ENCODE measurements at places on chromosomes 11 and 22.

GRCh38 chr11:71499546-71499945, 27.5 kb upstream of the KRTAP5-7 start:
- no peak for DNase-seq

- no peak for DNase-seq
Measured at GRCh38 chr22:47990481-47990880, 1228.0 kb downstream of the TBC1D22A start.

GRCh38 chr11:132064987-132065620, 694.7 kb downstream of the NTM start:
- no peak for DNase-seq

DNA sequence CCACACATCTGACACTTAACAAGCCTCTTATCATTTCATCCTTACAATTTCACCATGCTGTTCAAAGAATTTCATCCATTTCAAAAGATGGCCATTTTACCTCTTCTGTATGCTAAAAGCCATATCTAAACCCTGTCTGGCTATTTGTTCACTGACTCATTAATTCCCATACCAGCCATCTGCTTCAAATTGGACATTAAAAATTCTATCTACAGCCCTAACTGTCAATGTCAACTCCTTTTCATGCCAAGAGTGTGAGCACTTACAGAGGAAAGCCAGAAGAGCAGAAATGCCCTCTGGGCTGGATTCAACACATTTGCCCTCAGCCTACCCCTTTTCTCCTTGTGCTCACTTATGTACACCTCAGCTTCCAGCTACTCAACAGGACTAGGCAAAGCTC, 59.2 kb downstream of the SYTL2 start:
- DNase-seq, result no peak

DNA sequence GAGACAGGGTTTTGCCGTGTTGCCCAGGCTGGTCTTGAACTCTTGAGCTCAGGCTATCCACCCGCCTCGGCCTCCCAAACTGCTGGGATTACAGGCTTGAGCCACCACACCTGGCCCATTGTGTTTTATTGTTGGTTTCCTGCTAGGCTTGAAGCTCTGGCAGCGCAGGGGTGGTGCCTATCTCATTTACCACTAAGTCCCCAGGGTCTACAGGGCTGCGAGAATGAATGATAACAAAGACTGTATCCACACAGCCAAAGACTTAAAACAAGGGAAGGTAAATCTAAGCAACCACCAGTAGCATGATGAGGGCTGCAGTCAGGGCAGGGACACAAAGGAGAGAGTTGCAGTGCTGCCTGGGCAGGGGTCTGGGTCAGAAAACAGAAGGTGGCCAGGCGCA, 37.3 kb upstream of the XBP1 start:
- DNase-seq, result no peak

- no peak for DNase-seq
Measured at GRCh38 chr22:35229865-35230264, 27.4 kb upstream of the HMGXB4 start.

GRCh38 chr11:33689501-33689900, 11.1 kb downstream of the C11orf91 start:
- no peak for DNase-seq

DNA sequence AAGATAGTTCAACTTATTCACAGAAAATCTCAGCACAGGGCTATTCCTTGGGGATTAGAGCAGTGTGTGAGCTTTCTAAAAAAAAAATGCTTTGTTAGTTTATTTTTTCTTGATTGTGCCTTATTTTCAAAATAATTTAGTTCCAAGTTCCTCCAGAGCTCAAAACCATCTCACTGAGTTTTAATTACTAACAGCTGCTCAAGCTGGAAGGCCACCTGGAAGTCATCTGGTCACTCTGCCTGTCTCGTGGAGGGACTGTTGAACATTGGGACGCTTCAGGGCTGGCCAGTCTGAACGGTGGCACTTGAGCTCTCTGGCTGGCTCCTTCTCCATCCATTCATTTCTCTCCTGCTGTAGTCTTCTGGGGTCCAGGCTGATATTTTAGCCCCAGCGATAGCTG, 4.0 kb downstream of the OR51E1 start:
- peak; percentile 29 for DNase-seq

DNA sequence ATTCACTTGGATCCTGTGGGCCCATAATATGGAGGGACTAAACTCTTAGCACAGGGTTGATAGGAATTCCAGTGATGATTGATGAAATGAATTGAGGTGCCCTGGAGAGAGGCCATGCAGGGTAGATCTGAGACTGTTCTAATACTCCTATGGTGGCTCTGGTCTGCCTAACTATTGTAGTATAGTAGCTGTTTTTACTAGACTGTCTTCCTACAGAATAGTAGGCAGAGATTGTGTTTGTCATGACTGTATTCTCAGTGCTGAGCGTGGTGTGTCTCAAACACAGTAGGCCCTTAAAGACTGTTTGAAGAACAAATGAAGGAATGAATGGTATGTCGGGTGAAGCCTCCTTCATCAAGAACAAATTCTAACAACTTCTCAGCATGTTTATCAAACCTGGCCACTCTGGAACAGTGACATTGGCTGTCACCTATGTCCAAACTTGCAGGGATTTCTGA, 107.0 kb upstream of the SESN3 start:
- DNase-seq, result no peak

DNA sequence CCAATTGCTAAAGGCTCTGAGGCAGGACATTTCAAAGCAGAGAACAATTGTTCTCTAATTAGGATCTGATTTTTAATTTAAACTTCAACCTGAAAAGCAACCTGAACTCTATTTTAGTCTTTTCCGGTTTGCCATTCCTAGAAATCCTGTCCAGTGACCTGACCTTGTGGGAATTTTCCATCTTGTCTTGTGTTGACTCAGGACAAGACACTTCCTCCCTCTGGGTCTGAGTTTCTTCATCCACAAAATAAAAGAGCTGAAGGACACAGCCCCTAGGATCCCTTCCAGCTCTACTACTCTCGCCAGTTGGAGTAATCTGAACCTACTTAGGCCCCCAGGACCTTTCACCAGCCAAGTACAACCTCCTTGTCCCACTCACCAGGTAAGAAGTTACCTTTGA, 66.5 kb upstream of the POU2AF1 start:
- DNase-seq, result no peak

DNA sequence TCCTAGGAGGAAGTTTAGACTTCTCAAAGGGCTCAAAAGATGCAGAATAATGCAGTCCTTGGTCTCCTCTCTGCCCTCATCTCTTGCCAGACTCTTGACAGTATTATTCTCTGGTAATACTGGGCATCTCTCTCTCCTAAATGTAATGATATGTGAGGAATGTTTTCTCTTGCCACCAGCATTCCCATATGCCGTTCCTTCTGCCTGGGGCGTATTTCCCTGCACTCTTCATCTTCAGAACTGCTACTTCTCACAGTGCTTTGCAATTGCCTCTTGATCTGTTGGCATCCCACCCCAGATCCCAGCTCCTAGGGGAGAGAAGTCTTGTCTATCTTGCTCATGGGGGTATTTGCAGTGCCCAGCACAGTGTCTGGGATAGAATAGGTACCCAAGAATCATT, 107.4 kb downstream of the RASSF10 start:
- no peak for DNase-seq

- DNase-seq, result no peak
Measured at GRCh38 chr22:26086359-26086758, 82.9 kb upstream of the SEZ6L start.

DNA sequence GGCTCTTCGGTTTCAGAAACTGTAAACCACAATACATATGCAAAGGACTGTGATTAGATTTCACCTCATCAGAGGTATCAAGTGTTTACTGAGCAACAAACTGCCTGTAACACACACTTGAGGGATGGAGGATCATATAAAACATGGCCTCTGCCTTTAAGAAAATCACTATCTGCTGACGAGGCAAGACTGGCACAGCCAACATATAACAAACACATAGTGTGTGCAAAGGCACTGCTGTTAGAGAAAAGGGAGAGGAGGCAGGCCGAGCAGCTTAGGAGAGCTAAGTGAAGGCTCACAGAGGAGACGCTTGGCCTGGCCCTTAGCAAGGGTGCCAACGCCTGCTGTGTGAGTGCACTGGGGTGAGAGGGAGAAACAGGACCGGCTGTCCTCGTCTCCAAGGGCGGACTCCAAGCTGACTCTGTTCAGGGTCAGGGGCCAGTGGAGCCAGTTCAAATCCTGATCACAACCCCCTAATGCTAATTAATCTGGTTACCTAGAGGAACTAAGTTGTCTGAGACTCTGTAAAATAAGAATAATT, 48.2 kb downstream of the LRFN4 start:
- DNase-seq, result no peak

DNA sequence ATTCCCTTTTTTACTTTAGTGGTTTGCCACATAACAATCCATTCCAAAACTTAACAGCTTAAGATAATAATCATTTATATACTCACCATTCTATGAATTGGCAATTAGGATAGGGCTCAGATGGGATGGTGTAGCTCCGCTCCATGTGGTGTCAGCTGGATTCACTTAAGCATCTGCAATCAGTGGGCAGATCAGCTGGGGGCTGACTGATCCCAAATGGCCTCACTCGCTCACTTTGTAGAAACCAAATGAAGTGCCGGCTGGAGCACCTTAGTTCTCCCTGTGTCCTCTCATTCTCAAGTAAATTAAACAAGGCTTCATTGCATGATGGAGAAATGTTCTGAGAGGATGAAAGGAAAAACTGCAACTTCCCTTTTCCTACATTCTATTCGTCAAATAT, 161.4 kb downstream of the WT1 start:
- no peak for DNase-seq

GRCh38 chr11:86511086-86511551, 136.4 kb downstream of the CCDC81 start:
- DNase-seq, result no peak

- DNase-seq, result peak; percentile 54
Measured at GRCh38 chr11:27720277-27720830, 20.1 kb upstream of the BDNF start.

GRCh38 chr11:69344570-69345145, 50.7 kb downstream of the MYEOV start:
- no peak for DNase-seq

DNA sequence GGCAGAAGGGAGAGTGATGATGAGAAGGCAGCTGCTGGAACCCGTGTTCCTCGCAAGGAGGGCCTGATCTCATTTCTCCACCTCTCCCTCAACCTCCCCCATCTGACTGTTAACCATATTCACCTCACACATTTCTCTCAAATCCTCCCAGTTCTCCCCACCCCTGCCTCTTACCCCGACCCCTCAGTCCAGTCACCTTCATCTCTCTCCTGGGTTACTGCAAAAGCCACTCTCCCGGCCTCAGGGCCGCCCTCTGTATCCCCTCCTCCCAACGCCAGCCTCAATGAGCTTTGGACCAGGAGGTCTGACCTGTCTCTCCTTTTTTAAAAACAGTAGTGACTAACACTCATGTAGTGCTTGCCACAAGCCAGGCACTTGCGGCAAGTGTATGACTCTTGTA, 29.5 kb upstream of the LMO1 start:
- no peak for DNase-seq

DNA sequence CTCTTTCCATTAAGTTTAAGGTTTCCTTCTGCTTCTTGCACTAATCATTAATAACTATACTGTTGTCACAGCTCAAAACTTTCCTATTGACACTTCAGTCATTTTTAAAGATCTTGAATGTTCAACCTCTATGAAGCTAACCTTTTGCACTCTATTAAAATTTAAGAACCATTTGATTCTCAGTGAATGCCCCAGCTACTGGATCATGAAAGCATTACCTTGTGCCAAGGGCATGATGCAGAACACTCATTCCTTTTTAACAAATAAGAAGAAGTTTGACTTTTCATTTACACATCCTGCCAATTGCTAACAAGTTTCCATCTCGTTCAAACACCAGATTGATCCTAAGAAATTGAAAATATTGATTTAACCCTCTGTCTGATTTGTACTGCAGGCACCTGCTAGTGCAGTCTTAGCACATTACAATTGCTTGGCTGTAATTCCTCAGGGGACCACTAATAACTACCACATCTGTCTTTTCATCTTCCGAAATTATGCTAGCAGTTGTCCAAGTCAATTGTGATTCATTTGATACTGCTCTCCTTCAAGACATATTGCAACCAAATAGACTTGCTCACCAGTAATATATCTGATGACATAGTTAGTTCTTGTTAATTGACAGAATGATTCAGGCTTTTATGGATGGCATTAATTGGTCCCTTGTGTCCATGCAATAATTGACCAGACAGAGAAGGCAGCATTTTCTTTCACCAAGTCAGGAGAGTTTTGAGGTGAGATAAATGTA, 158.4 kb downstream of the TEAD1 start:
- DNase-seq, result peak; percentile 53

DNA sequence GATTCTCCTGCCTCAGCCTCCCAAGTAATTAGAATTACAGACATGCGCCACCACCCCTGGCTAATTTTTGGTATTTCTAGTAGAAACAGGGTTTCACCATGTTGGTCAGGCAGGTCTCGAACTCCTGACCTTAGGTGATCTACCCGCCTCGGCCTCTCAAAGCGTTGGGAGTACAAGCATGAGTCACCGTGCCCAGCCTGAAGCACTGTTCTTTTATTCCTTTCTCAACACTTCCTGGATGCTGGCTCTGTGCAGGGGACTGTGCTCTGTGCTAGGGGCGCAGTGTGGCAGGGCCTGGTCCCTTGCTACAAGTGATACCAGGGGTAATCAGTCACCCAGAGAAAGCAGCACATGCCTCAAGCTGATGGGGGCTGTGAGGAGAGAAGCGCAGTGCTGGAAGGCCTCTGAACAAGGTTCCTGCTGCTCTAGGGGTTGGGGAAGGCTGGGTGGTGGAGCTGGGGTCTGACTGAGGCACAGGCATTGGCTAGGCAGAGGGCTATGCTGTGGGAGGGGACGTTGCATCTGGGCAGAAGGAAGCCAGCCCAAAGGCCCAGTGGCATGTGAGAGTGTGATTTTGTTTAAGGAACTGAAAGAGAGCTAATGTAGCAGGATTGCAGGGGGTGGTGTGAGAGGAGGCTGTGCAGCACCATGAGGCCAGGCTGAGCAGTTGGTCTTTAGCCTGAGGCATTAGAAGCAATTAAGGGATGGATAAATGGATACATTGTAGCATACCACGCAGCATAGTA, 42.5 kb downstream of the CABIN1 start:
- DNase-seq, result no peak

- no peak for DNase-seq
Measured at GRCh38 chr11:105399511-105399910, 210.4 kb upstream of the GRIA4 start.

- no peak for DNase-seq
Measured at GRCh38 chr11:77479746-77480352, 6.0 kb upstream of the PAK1 start.

- DNase-seq, result no peak
Measured at GRCh38 chr11:43396617-43397016, 37.9 kb downstream of the TTC17 start.

DNA sequence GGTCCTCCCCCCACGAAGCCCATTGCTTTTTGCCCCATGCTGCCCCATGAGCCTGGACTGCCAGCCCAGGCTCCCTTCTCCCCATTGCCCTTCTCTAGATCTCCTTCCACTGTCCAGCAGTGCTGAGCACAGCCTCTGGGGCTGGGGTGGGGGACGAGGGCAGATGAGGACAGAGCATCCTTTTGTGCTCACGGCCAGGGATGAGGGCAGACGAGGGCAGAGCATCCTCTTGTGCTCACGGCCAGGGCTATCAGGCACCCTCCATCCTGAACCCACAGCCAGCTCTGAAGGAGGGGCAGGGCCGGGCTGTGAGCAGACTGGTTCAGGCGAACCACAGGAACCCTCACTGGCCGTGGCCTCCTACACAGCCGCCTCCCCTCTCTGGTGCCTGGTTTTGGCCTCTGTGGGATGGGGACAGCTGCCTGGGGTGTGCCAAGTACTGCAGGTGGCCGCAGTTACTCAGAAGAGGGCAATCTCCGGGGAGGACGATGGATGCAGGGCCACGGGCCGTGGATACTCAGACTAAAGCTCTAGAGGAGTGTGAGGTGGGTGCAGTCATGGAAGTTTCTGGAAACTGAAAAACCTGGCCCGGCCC, 1258.8 kb downstream of the BRD1 start:
- DNase-seq, result no peak

GRCh38 chr11:96218901-96219300, 124.1 kb downstream of the MAML2 start:
- peak; percentile 84 for DNase-seq

Data from SK-N-DZ (cell line).